Natural killer cell treated with Interleukin-12 subunit alpha and Interleukin-12 subunit beta and Interleukin-15 and Interleukin-18, amount 100 ng/mL, for 72 hours (primary cell): ENCODE measurements at places on chromosomes 6 and 20. TPM values are rescaled to one million over a fixed set of nuclear protein-coding genes. Genes with fewer than 3 reads are reported as not detected.

GRCh38 chr6:95143408-95144180 is 433.7 kb upstream of the MANEA start:
- DNase-seq = no peak

DNA sequence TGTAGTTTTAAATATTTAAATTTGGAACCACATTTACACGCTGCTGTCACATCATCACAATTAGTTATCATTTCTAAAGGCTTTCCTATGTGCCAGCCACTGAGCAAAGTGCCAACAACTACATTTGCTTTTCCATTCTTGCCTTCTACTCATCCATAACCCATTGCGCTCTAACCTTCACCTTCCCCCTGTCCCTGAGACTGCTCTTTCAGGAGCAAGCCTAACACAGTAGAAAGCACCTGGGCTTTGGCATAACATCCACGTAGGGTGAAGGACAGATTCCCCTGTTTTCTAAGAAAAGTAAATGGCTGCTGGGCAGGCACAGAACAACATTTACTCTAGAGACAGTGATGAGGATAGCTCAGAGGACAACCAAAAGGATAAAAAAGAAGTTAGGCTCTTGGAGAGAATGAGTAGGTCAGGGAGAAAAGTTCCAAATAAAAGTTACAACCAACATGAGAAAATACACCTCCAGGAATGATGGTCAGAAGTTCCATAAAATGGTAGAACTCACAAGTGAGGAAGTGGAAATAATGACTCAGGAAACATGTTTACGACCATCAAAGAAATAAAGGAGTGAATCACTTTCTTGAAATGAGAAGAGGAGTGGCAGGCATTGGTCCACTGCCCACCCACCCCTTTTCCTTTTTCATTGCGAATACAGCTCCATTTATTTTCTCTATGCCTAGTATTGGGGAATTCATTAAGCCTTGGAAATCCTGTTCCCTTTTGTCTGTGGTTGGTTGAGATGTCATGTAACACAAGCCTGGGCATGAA is 77.2 kb downstream of the PFDN4 start:
- no peak for DNase-seq

- DNase-seq = no peak
Measured at GRCh38 chr6:3230900-3231246, 3.4 kb upstream of the TUBB2B start.

DNA sequence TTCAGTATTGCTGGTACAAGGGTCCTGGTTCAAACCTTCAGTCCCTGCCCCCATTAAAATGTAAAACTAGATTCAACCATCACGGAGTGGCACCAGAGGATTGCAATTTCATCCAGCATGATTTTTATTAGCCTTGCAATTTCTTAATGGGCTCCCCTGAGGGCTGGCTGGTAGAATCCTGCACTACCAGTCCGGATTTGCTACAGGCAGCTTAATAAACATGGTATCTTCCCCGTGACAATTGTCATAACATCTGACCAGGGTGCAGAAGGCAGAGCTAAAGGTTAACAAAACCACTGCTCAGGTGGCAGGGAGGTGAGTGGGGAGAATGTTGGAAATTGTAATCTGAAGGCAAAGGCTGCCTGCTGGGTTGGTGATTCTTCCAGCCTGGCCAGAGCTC is 94.5 kb downstream of the PKHD1 start:
- no peak for DNase-seq

GRCh38 chr6:145895802-145896201 is 68.4 kb downstream of the SHPRH start:
- DNase-seq = no peak

DNA sequence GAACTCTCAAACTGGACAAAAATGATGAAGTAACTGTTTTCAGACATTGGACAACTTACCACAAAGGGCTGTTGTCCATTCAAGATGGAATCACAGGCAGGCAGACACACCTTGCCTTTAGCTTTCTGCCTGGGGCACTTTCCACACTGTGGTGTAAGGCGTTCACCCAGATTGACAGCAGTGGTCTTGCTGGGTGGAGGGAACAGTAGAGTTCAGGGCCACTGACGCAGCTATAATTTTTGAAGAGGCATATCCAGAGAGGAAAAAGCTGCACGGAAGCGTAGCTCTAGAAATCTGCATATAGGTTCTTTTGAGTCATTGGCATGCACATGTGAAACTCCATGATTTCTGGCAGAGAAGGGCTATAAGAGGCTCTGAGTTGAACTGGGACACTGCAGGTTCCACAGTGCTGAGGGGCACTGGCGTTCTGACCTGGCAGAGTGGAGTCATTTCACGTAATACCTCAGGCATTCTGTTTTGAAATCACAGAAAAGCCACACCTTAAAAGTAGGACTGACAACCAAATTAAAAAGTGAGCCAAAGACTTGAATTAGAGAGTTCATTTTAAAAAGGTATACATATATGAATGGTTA is 105.0 kb upstream of the EDN1 start:
- DNase-seq = no peak

DNA sequence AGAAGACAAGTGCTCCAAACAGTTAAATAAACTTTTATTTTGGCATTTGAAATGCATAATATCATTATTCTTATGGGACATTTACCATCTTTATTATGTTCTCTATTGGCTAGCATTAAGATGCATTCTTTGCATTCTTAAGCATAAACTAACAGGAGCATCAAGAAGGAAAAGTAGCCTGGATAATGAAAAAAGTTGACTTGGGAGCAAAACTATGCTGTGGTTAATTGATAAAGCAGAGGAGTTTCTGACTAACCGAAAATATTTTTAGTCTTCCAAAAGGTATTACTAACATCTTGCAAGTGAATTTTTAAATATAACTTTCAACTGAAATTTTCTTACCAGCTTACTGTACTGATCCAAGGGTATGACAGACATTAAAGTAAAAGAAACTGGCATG is 140.3 kb downstream of the FLRT3 start:
- DNase-seq = no peak

- no peak for DNase-seq
Measured at GRCh38 chr6:148724428-148724827, 22.4 kb upstream of the UST start.

GRCh38 chr6:33466075-33466735 is 11.8 kb downstream of the ZBTB9 start:
- DNase-seq = no peak

- no peak for DNase-seq
Measured at GRCh38 chr6:54847799-54848597, 1.4 kb downstream of the FAM83B start.

- no peak for DNase-seq
Measured at GRCh38 chr20:62922451-62922921, 3.8 kb downstream of the DIDO1 start.

The SAMD5 gene
- total RNA-seq = not detected

The UBE2J1 gene
- total RNA-seq = 31.1 TPM
